ENCODE measurements at places on chromosomes 6 and 20.
A peak's percentile ranks its signal among the peaks of the same experiment; 100 is the strongest.

- DNase-seq = no peak
Measured at GRCh38 chr20:62828511-62829230, 11.8 kb downstream of the COL9A3 start.

- DNase-seq = no peak
Measured at GRCh38 chr6:21529431-21529830, 64.1 kb upstream of the SOX4 start.

- no peak for DNase-seq
Measured at GRCh38 chr6:66344796-66345195, 637.8 kb upstream of the EYS start.

GRCh38 chr6:125839471-125839870 lies 48.7 kb downstream of the NCOA7 start:
- no peak for DNase-seq

- DNase-seq = no peak
Measured at GRCh38 chr6:143215363-143215762, 154.7 kb downstream of the AIG1 start.

DNA sequence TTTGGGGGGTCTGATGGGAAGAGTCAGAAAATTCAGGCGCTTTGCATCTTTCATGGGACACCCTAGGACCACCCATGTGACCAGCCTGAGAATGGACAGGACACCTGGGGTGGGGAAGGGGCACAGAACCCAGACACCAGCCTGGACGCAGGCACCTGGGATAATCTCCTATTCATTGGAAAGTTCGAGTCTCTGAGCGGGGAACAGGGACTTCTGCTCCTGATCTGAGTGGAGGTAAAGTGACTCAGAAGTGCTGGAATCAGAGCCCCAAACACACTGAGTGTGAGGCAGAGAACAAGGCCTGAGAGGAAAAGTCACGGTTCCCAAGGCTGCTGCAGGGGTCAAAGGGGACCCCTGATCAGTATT lies 1.4 kb downstream of the HLA-B start:
- no peak for DNase-seq

GRCh38 chr6:153062516-153062915 lies 60.0 kb upstream of the MTRF1L start:
- DNase-seq = no peak

DNA sequence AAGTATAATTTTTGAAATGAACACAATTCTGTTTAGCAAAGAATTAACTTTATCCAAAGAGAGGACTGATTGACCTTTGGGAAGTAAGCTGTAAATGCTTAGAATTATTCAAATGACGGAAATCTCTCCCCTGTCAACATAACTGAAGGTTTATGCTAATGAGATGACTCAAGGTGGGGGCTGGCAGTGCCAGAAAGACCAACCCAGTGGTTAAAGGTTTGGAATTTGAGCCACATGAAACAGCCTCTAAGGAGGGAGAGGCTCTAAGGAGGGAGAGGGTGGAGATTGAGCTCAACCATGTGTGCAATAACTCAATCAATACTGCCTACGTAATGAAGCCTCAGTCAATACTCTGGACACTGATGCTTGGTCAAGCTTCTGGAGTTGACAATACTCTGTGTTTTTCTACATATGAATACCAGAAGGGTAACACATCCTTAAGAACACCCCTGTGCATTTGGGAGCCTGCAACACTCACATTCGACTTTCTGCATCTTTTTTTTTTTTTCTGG lies 123.4 kb upstream of the TENT5A start:
- DNase-seq = no peak

- no peak for DNase-seq
Measured at GRCh38 chr6:96537726-96538125, 16.1 kb downstream of the UFL1 start.

DNA sequence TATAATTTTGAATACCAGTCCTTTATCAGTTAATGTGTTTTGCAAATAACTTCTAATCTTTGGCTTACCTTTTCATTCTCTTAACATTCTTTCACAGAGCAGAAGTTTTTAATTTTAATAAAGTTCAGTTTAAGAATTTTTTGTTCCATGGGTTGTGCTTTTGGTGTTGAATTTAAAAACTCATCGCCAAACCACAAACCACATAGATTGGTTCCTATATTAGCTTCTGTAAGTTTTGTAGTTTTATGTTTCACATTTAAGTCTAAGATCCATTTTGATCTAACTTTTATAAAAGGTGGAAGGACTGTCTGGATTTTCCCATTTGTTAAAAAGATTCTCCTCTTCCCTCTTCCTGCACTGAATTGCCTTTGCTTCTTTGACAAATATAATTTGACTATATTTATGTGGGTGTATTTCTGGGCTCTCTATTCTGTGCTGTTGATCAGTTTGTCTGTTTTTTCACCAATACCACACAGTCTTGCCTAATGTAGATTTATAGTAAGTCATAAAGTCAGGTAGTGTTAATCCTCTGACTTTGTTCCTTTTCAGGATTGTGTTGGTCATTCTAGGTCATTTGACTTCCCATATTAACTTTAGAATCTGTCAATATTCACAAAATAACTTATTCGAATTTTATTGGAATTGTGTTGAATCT lies 17.5 kb upstream of the SDCBP2 start:
- DNase-seq = no peak

GRCh38 chr6:41687501-41688175 lies 47.8 kb downstream of the TFEB start:
- DNase-seq = no peak

- DNase-seq = no peak
Measured at GRCh38 chr6:15366879-15367278, 121.0 kb downstream of the JARID2 start.

DNA sequence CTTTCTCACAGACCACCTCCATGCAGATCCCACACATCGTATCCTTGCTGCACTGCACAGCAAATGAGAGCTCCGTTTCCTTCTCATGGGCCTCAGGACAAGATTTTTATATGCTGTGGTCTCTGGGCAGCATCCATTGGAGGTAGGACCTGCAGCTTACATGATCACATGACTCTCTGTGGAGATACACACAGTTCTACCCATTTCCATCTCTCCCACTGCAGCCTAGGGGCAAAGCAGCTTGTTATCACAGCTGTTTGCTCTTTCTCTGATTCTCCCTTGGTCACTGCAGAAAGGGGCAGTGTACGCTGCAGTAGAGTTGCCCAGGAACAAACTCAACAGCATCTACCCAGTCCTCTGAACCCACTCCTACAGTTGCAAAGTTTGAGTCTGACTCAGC lies 48.9 kb downstream of the ZNF334 start:
- DNase-seq = no peak

DNA sequence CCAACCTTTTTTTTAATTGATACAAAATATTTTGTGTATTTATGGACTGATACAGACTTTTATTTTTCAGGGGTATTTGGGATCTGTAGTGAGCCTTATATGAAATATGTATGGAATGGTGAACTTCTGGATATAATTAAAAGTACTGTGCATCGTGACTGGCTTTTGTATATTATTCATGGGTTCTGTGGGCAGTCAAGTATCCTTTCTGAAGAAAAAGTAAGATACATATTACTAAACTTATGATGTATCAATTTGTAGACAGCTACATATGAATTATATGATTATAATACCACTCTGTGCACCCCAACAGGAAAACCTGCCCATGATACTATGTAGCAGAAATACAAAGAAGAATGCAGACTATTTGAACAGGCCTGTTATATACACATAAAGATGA lies 47.2 kb downstream of the FIG4 start:
- DNase-seq = no peak

GRCh38 chr6:31272436-31272835 lies 544 bp upstream of the HLA-C start:
- no peak for DNase-seq

DNA sequence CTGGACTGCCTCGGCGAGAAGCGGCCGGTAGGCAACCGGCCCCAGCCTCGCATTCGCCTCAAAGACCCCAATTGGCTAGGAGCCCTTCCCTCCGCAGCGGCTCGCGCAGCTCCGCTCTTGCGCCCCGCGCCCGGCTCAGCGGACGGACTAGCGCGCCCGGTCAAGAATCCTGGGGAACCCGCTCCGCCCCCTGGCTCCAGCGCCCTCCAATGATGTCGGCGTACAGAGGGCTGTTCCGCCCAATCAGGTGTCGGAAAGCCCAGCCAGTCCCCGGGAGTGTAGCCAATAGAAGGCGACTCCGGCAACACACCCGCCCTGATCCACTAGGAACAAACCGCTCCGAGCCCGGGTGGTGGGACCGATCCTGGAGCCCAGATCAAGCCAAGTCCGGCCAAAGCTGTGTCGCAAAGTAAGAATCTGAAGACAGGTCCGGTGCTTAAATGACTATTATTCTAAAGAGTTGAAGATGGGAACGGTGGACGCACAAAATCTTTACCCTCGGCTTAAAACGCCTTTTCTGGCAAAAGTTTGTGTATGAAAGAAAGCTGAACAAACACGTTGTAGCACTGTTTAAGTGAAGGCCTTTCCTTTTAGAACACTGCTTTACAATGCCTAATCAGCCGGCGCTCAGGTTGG lies 132.2 kb downstream of the OGFRL1 start:
- DNase-seq = peak; percentile 95

- no peak for DNase-seq
Measured at GRCh38 chr6:107504270-107505026, 14.5 kb downstream of the SOBP start.

GRCh38 chr20:41141153-41141815 lies 3.9 kb downstream of the PLCG1 start:
- no peak for DNase-seq

DNA sequence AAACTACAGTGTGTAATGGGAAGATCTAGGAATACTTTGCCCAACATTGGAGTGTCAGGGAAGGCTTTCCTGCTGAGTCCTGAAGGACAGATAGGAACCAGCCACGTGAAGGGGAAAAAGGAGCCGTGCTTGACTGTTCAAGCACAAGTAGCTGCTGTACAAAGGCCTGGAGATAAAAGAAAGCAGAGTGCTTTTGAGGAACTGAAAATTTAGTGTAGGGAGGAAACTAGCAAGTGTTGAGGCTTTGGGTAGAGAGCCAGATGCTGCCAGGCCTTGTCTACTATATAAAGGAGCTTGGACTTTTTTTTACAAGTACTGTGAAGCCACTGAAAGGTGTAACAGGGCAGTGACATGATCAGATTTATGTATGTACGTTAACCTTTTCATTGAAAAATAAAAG lies 39.0 kb downstream of the DSE start:
- DNase-seq = no peak

DNA sequence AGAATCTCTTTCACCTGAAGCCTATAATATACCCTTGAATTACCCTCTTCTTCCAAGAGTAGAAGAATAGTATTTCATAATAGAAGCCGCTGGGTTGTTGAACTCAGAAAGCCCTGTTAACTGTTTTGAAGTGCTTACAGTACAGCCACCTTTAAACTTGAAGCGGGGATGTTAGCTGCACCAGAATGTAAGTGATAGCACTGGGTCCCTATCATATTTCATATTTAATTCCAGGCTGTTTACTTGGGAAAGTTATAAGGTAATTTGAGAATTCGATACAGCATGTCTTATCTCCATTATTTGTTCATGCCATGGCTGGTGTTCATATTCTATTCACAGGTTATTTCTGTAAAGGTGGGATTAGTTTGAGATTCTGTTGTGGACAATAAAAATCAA lies 63.5 kb upstream of the VSTM2L start:
- DNase-seq = no peak

- DNase-seq = no peak
Measured at GRCh38 chr6:143765422-143766184, 77.5 kb upstream of the LTV1 start.

GRCh38 chr6:123904228-123904627 lies 100.6 kb downstream of the NKAIN2 start:
- DNase-seq = no peak

DNA sequence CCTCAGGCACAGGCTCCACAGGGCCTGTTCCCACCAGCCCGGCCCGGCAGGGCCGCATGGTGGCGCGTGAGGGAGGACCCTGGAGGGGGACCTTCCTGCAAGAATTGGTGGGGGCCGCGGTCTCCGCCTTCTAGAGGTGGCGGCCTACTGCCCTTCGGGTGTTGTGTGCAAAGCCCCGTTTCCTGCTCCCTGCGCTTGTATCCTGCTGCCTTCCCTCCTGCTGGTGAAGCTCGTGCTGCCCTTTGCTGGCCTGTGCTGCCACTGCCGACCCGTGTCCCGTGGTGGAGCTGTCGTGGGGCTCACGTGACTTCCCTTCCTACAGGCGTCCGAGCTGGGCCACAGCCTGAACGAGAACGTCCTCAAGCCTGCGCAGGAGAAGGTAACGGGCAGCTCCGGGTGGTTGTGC lies 8.4 kb upstream of the COL20A1 start:
- no peak for DNase-seq

GRCh38 chr6:124432620-124433019 lies 529.6 kb upstream of the RNF217 start:
- no peak for DNase-seq

DNA sequence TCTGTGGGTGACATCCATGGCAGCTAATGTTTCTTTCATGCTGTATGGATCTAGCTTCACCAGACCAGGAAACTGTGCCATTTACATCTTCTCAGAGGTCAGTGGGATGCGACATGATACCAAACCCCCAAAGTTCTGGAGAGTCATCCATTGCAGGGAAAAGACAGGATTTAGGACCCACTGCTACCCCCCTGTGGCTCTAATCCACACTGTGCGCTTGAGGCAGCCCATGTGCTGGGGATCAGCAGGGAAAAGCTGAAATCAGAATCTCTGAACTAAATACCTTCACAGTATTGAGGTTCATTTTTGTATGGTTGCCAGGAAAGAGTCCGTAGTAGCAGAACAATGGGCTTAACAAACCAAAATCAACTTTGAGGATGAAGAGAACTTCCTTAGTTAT lies 164.4 kb downstream of the TMEM242 start:
- no peak for DNase-seq

DNA sequence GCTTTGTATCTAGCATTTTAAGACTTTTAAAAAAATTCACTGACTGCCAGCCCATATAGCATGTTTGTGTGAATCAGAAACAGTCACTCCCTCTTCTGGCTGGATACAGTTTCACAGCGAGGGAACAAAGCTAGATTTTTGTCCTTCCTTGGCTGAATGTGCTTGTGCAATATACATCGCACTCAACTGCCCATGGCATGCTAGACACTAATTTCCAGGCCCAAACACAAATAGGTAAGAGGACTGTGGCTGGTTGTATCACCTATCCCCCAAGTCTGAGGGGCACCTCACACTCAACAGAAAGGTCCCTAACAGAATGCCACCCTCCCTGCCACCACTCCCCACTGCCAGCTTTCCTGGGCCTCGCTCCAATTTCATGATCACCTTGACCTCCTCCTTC lies 16.2 kb upstream of the BLCAP start:
- no peak for DNase-seq

GRCh38 chr20:610130-611046 lies at the start of gene TCF15:
Gene TCF15 (minus strand): TSS chr20:610309. CDS start chr20:610237, 72 bp downstream.
- peak; percentile 41 for DNase-seq

GRCh38 chr6:140537211-140537610 lies 1162.8 kb upstream of the CITED2 start:
- DNase-seq = no peak

DNA sequence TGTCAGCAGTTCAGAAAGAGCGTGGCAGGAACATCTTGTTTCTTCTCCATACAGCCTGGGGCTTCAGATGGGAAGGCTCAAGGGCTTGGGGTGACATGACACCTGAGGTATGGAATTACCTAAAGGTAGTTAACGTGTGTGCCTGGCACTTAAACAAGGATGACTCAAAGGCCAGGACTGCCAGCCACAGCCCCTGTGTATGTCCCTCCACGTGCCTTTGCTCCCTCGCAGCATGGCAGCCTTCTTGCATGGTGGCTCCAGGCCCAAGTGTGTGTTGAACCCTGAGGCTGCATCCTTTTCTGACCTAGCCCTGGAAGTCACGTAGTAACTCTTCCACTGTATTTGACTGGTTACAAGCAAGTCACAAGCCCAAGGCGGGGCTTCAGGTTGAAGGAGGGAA lies 33.6 kb upstream of the MYL9 start:
- no peak for DNase-seq

- DNase-seq = no peak
Measured at GRCh38 chr6:159184559-159184958, 15.4 kb downstream of the FNDC1 start.

All from cerebellum (tissue), 4 donors.